ENCODE measurements at places on chromosomes 6 and 20.

DNA sequence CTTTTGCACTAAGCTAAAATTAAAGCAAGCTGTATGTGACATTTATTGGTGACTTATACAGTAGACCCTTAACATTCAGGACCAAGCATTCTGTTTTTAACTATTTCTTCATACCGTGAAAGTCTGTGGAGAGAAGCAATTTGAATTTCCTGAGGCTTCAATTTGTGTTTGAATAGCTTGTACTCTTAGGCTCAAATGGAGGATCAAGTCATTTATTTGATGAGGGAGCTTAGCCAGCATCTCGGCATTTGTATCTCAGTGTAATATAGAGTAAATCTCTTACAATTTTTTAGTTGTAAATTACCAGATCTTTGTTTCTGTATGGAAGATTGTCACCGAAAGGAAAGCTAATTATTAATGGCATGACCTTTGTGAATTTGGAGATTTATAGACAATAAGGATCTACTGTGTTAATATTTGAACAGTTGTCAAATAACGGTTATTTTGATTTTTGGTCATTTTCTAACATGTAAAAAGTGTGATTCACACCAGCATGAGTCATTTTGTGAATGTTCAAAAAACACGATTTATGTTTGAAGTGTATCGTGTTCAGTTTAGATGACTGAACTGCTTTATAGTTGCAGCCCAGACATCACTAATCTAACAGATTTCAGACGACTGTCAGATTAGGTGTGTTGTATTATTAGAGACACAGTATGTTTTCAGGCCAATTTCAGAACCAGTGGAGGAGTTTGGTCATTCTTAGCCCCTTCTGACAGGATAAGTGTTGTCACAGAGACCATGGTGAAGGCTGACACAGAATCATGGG is 332.9 kb downstream of the CDKAL1 start:
- peak; percentile 52 for ATAC-seq

DNA sequence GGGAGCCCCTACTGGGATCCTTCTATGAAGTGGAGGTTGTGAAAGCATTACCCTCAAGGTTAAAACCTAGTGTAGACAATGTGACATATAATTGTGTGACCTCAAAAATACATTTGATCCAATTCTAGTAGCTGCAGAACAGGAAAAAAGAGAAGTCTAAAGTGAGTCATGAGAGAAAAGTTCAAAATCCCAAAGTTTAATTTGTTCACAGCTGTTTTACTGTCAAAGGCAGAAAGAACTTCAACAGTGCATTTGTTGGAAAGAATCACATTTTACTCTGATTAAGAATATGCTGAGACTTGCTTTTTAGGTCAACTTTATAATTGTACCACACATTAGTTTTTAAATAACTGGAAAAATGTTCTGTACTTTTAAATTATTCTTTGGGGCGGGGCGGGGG is 1027.4 kb upstream of the FLRT3 start:
- ATAC-seq = no peak

- no peak for ATAC-seq
Measured at GRCh38 chr6:23245572-23245971, 676.2 kb downstream of the HDGFL1 start.

GRCh38 chr6:41571021-41571780 is 25.0 kb downstream of the FOXP4 start:
- peak; percentile 65 for ATAC-seq

- ATAC-seq = no peak
Measured at GRCh38 chr20:3760655-3761348, 6.8 kb downstream of the ADISSP start.

GRCh38 chr6:108920751-108921150 is 72.5 kb downstream of the ARMC2 start:
- no peak for ATAC-seq

GRCh38 chr6:136716917-136717715 is 75.2 kb downstream of the MAP3K5 start:
- ATAC-seq = no peak

DNA sequence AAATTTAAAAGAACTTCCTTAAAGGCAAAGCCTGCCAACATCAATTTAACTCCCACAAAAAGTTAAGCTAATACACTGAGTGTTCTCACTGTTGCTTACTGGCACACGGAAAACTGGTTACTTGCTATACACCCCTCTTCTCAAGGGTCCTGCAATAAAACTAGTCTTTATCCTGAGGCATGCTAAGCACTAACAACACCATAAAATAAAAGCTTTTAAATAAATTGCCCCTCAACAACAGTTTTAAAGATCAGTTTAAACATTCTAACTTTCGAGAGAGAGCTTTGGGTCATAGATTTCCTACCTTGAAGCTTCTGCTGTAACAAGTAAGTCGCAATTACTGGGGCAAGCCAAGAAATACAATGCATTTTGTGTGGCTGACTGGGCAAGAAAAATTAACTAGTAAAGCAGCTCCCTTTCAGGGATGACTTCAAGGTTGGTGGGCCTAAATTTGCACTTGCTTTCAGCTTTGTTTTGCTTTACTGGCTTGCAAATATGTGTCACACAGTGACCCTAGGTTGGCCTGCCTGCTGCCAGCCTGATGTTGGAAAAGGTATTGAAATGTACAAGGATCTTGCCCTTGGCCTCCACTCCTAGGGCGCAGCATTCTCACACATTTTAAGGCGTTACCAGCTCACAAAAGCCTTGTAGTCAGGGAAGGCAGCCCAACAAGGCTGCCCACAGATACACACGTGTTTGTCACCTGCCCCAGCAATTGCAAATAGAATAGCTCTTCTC is 4.0 kb upstream of the HEY2 start:
- no peak for ATAC-seq

GRCh38 chr6:77361018-77361417 is 102.3 kb downstream of the HTR1B start:
- ATAC-seq = no peak

GRCh38 chr20:45779011-45779915 is 12.4 kb downstream of the WFDC3 start:
- ATAC-seq = peak; percentile 66

- no peak for ATAC-seq
Measured at GRCh38 chr6:135993361-135993760, 141.9 kb downstream of the PDE7B start.

- ATAC-seq = no peak
Measured at GRCh38 chr6:169296170-169296569, 42.5 kb upstream of the THBS2 start.

DNA sequence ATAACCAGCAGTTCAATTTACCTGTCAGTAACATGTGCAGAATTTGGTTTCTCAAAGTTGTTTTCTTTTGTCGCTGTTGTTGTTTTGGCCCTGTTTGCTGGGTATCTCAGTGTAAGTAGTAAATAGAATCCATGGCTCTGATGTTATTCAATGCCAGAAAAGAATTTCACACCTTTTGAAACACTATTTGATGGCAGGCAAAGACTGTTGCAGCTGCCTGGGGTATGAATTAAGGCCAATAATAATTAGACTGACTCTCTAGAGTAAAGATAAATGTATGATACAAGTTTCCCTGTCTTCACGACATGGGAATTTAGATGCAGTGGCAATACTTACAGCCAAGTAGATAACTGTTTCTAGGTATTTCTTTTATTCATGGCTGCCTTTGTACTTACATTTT is 281.4 kb downstream of the CD83 start:
- ATAC-seq = no peak

GRCh38 chr6:43858161-43859153 is 88.4 kb downstream of the VEGFA start:
- no peak for ATAC-seq

- ATAC-seq = no peak
Measured at GRCh38 chr6:167566711-167567141, 241.8 kb downstream of the TTLL2 start.

Measured in activated T-helper 17 cell treated with anti-CD3 and anti-CD28 coated beads, Interleukin-2, amount 50 U/mL, for 72 hours (primary cell).